Stimulated activated CD4-positive, alpha-beta T cell treated with anti-CD3 and anti-CD28 coated beads, Interleukin-12 subunit alpha, Interleukin-12 subunit beta, amount 100 ng/mL, for 24 hours (primary cell): ENCODE measurements at places on chromosomes 4 and X.

- DNase-seq, result no peak
These were observed 235.7 kb upstream of the HAND2 start for GRCh38 chr4:173765751-173766150.

GRCh38 chr4:56463711-56464110, 3.7 kb upstream of the SRP72 start:
- DNase-seq, result no peak

- no peak for DNase-seq
These were observed 30.6 kb downstream of the ANXA5 start for GRCh38 chr4:121666091-121666679.

DNA sequence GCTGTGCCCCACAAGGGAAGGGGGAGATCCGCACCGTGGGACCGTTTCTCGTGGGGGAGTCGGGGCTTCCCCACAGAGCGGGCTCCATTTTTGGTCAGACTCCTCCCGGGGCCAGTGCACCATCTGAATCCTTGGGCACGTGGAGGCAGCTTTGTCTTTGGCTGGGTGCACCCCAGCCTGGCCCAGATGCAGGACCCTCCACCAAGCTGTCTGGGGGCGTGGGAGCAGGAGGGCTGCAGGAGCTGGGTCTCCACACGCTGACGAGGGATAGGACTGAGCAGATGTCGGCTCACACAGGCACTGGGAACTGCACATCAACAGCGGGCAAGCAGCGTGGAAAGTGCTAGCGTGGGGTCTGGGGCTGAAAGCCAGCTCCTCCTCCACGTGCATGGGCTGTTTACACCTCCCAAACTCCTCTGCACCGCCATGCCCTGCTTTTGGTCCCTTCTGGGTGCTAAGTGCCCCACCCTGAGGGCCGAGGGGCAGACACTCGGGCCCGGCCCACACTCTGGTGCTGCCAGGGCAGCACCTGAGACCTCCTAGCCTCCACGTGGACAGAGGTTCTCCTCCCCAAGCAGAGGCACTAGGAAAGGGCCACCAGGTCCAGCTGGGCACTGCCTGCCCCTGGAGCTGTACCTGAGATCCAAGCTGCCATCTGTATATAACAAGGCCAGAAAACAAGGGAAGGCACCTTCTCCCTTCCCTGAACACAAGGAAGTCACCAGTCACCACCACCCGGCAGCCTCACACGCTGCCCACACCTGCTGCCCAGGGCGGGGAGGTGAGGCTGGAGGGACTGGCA, 13.8 kb downstream of the DGKQ start:
- DNase-seq, result no peak

DNA sequence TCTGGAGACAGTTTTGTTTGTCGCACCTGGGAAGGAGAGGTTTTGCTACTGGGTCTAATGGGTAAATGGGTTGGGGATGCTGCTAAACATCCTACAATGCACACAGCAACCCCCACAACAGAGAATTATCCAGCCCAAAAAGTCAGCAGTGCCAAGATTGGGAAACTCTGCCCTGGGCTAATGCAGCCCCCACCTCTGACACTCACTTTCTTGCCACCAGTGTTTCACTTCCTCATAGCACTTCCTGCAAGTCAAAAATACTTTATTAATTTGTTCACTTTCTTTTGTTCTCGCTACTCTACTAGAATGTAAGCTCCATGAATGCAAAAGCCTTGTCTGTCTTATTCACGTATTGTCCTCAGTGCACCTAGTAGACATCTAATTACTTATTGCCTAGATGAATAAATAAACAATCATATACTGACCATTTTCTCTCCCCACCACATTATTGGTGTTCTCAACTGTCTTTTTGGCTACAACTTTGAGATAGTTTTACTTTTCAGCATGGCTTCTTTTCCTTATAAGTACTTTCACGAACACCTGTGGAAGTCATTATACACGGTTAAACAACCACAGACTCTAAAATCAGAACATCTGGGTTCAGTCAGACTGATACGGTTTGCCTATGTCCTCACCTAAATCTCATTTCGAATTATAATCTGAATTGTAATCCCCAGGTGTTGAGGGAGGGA, 82.0 kb upstream of the PITX2 start:
- no peak for DNase-seq

DNA sequence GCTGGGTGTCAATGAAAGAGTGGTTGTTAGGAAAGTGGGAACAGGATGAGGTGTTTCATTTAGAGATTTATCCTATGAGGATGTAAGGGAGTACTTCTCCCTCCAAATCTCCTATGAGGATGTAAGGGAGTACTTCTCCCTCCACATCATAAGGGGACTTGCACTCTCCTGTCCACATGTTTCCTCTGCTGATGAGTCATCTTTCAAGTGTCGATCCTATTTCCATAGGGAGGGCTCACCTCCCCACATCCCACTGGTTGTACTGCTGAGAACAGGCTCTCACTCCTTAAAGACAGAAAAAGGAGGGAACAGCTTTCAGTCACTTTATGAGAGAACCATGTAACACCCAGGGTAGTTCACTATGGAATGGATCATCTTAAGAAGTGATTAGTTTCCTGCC, 65.0 kb downstream of the INPP4B start:
- DNase-seq, result no peak

GRCh38 chrX:106608016-106608415, 3.8 kb upstream of the RADX start:
- no peak for DNase-seq

DNA sequence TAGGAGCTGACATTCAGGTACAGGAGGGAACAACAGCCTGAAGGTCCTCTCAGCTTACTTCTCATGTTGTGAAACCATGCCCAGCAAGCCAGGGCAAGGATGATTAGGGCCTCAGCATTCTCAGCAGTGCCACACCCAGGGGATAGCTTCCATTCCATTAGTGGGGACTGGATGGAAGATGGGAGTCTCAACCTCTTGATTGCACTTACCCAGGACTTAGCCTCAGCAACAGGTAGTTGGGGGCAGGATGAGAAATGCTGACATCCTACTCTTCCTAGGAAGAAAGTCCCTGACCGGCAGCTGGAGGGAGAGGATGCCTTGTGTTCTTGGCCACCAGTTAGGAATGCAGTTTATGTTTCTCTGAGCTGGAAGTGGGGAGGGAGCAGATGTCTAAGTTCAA, 8.8 kb upstream of the BEX3 start:
- DNase-seq, result no peak

DNA sequence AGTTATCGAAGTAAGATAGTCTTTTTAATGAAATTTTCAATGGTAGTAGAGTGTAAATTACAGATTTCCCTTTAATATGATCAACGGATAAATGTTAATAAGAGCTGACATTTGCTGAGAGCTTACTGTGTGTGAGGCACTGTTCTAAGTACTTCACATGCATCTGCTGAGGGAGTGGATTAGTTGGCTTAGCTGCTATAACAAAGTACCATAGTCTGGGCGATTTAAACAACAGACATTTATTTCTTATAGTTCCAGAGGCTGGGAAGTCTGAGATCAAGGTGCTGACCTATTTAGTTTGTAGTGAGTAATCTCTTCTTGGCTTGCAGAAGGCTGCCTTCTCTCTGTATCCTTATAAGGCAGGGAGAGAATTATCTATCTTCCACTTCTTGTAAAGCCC, 174.3 kb downstream of the CEP135 start:
- DNase-seq, result no peak

DNA sequence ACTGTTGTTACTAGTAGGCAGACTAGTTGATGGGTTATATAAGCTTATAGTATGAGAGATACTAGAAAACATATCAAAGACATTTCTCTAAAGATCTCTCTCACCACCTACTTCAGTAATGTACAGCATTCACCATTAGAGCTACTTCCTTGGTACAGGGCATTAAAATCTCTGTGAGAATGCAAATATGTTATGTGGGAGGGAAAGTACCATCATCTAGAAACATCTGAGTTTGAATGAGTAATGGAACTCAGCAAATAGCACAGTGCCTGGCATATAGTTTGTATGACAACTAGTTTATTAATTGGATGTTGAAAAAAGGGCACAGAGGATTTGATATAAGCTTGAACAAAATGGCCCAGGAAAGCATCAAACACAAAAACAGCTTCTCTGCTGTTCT, 211.1 kb downstream of the GLUD2 start:
- no peak for DNase-seq

- DNase-seq, result no peak
These were observed 106.4 kb downstream of the RTL5 start for GRCh38 chrX:72025236-72025770.

DNA sequence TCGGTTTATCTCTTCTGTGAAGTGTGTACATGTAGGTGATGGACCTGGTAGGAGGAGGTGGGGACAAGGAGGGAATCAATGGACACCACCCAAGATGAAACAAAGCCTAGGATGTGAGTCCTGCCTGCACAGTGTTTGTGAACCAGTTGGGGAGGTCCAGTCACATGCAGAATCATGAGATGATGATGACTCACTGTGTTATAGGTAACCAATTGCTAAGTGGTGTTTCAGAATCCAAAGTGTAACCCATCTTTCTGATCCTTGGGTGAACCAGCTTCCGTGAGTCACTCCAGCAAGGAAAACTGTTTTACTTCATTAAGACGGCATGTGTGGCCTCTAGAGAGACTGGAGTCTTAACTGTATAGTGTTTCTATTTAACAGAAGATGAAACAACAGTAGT, 57.9 kb upstream of the HPF1 start:
- DNase-seq, result no peak

GRCh38 chrX:137342969-137343368, 223.0 kb upstream of the ZIC3 start:
- DNase-seq, result no peak

DNA sequence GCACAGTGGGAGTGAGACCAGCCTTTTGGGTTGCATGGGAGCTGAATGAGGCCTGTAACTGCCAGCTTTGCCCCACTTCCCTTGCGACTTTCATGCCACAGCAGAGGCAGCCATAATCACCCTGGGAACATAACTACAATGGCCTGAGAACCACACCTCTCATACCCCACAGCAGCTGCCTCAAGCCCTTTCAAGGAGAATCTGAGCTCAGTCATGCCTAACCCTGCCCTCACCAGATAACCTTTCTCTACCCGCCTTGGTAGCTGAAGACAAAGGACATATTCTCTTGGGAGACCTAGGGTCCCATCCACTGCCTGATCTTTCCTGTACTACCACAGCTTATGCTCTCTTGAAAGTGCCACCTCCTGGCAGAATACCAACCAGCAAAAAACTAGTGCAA, 599.9 kb upstream of the IGFBP7 start:
- DNase-seq, result no peak

- no peak for DNase-seq
These were observed 227.1 kb upstream of the JADE1 start for GRCh38 chr4:128582427-128582870.
